ENCODE measurements at places on chromosomes 7 and 10. TPM values are rescaled to one million over a fixed set of nuclear protein-coding genes. Genes with fewer than 3 reads are reported as not detected.

FERD3L gene
- not detected for total RNA-seq

GRID2IP gene
- total RNA-seq: 0.07 TPM

PCGF5 gene
- total RNA-seq: 28.2 TPM

SLC18A2 gene
- total RNA-seq: not detected

TFR2 gene
- 0.50 TPM for total RNA-seq

DNAJC12 gene
- total RNA-seq: 2.1 TPM

ANXA8 gene
- total RNA-seq: 0.55 TPM

CLDN4 gene
- 13.7 TPM for total RNA-seq

WDFY4 gene
- 0.25 TPM for total RNA-seq

PTPRE gene
- total RNA-seq: 15.8 TPM

TRIM73 gene
- total RNA-seq: 6.1 TPM

TDRD1 gene
- not detected for total RNA-seq

SSMEM1 gene
- not detected for total RNA-seq

FRMD4A gene
- total RNA-seq: 59.0 TPM

DNA sequence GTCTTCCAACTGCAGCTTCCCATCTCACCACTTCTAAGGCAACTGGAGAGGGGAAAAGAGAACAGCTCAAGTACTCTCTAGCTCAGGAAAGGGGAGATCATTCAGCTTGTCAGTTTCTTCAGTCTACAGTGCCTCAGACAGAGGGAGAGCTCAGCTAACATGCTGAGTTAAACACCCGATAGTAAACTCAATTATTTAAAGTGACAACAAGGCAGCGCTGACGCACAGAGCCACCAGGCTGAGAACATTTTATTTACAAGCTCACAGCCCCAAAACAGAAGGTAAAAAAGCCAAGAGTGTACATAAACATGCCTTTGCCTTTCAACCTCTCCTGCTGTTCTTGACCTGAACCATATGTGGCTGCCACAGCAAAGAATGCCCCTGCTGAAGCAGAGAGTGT lies 10.1 kb upstream of the CUZD1 start:
- H3K27me3 ChIP-seq: no peaks in the 10 kb centered on the region
- no peak overlapping the region for H3K4me3 ChIP-seq
- H3K27ac ChIP-seq: no peak overlapping the region
- no peak for DNase-seq
- H3K36me3 ChIP-seq: no peaks in the 10 kb centered on the region

DNA sequence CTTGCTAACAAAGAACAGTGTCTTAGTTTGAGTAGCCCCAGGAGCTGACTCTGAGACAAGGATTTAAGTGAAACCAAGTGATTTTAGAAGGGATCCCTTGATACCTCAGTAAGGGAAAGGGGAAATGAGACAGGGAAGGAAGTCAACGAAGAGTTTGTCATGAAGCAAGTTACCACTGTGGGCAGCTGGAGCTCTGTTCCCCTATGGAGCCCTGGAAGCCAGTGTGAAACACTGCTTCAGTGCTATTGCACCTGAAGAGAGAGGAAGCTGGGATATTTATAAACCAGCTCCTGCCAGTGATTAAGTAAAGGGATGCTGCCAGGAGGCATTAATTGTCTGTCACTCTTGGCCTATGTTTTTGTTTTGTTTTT lies 58.9 kb upstream of the WAPL start:
- H3K36me3 ChIP-seq: no peaks in the 10 kb centered on the region
- DNase-seq: no peak
- peaks cover 3% of the 10 kb centered on the region for H3K4me1 ChIP-seq
- no peak overlapping the region for H3K4me3 ChIP-seq

- no peaks in the 10 kb centered on the region for H3K36me3 ChIP-seq
- no peak overlapping the region for H3K27ac ChIP-seq
- peaks cover 15% of the 10 kb centered on the region for H3K27me3 ChIP-seq
- no peak for DNase-seq
Observed at GRCh38 chr7:29479301-29480200, 84.1 kb upstream of the PRR15 start.

DNA sequence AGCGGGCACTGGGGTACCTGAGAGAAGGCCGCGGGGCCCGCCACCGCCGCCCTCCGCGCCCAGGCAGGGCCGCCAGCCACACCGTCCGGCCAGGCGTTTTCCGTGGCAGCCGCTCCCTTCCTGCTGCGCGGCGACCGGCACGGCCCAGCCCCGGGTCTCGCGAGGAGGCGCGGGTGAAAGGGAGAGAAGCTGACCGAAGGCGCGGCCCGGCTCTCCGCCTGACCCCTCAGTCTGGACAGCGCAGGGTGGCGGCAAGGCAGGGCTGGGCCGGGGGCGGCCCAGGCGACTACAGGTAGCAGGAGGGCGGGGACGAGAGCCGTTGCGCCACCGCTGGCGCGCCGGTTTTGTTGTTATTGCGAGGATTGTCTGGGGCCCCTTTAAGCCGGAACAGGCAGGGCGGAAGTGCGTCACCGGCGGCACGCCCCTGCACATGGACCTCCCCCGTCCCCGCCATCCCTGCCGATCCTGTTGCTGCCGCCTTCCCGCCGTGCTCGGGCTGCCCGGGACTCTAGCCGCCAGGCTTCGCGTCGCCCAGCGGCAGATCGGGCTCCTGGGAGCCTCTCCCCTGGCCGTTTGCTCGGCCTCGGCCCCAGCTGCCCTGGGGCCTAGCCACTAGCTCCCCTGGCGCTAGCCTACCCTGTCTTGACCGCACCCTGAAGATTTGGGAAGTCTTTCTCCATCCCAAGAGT lies at the start of gene HERPUD2:
Gene HERPUD2, minus strand, starts transcription at position 352 of the 689 bp plus-strand sequence. CDS start 805 bp downstream, outside the sequence.
- peaks cover 30% of the 10 kb centered on the region for H3K4me1 ChIP-seq
- no peaks in the 10 kb centered on the region for H3K27me3 ChIP-seq
- peak within 1 kb of the TSS; percentile 95 for H3K4me3 ChIP-seq
- peak within 1 kb of the TSS; percentile 92 for H3K27ac ChIP-seq
- DNase-seq: peak; percentile 83

DNA sequence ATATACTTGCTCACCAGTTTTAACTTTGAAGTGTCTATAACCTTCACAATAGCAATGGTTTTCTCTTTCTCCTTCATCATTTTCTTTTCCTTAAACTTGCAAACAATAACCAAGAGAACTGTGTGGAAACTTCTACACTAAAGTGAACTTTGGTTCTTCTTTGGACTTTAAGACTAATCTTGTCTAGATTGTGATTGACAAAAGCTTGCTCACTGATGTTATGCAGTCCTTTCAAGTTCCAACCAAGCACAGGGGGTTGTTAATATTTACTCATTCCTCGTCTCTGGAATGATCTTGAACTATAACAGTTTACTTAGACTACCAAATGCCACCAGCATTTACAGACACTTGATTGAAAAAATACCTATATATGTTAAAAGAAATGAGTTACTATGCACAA lies 62.4 kb downstream of the TFEC start:
- no peak overlapping the region for H3K4me3 ChIP-seq
- no peak for DNase-seq
- no peaks in the 10 kb centered on the region for H3K36me3 ChIP-seq
- H3K27me3 ChIP-seq: no peaks in the 10 kb centered on the region
- H3K4me1 ChIP-seq: no peaks in the 10 kb centered on the region

GRCh38 chr10:30980951-30981616 lies 50.6 kb downstream of the ZNF438 start:
- no peak overlapping the region for H3K27ac ChIP-seq

DNA sequence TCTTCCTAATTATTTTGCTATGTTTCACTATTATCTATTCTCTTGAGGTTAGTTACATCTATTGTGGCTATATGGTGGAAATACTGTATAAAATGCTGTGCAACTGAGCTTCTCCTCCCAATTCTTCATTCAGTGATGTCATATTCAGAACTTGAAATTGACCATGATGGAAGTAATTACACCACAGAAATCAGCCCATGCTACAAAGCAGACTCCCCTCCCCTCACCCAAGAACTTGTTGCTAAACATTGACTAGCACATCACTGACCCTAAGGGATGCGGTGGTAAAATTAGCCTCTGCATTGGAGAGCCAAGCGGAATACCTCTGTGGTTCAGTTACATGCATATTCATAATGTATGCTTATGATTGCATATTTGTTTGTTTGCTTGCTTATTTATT lies 8.8 kb downstream of the CALD1 start:
- peaks cover 48% of the 10 kb centered on the region for H3K36me3 ChIP-seq
- H3K4me1 ChIP-seq: peaks cover 72% of the 10 kb centered on the region
- H3K27ac ChIP-seq: no peak overlapping the region
- no peak for DNase-seq
- no peak overlapping the region for H3K4me3 ChIP-seq
- no peaks in the 10 kb centered on the region for H3K27me3 ChIP-seq

DNA sequence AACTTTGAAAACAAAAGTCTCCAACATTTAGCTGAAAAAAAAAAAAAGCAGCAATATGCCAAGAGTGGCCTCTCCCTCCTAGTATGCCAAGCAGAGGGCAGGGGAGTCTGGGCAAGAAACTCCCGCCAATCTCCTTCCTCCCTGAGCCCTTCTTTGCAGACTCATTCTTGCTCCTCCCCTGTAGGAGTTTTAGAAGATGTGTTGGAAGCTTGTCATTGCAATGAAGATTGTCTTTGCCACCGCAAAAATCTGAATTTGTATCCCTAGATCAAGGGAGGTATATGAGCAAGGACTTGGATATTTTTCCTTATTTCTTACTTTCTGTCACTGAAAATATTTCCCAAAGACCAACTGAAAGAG lies 2.6 kb upstream of the TNS3 start:
- DNase-seq: no peak
- H3K36me3 ChIP-seq: no peaks in the 10 kb centered on the region
- H3K4me3 ChIP-seq: no peak overlapping the region
- H3K4me1 ChIP-seq: peaks cover 5% of the 10 kb centered on the region

DNA sequence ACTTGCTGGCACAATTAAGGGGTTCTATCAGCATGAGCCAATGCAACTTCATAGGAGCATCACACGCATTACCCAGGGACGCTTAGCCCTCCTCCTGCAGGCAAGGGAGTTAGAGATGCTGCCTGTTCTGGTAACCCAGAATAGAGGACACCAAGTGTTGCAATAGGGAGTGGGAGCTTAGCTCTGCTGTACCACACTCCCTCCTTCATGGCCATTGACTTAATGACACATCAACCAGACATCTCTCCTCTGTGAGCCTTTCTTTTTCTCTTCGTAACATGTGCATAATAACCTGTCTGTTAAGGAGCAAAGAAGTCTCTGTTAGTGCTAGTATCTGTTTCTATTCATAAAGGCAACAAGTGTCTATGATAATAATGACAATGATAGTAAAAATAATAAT lies 282.4 kb downstream of the SORCS3 start:
- H3K4me3 ChIP-seq: no peak overlapping the region
- H3K4me1 ChIP-seq: peaks cover under 1% of the 10 kb centered on the region
- DNase-seq: no peak
- no peaks in the 10 kb centered on the region for H3K36me3 ChIP-seq
- no peak overlapping the region for H3K27ac ChIP-seq

DNA sequence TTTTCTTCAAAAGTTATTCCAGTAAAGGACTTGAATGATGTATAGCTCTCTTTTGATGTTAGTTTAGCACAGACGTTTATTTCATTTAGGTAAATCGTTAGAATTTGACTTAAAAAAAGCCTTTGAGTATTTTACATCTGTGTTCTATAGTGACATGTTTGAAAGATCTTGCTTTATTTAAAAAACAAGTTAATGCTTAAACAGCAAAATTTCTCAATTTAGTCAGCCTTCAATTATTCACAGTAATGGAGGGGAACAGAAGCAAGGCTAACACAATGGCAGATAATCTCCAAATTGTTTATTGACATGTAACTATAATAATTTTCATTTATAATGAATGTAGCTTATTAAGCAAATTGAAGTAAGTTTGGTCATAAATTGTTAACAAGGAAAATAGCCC lies 63.5 kb downstream of the MKLN1 start:
- no peaks in the 10 kb centered on the region for H3K27me3 ChIP-seq
- H3K36me3 ChIP-seq: no peaks in the 10 kb centered on the region
- H3K4me1 ChIP-seq: no peaks in the 10 kb centered on the region
- DNase-seq: no peak
- no peak overlapping the region for H3K27ac ChIP-seq

- H3K4me1 ChIP-seq: no peaks in the 10 kb centered on the region
- DNase-seq: no peak
- H3K27me3 ChIP-seq: no peaks in the 10 kb centered on the region
Observed at GRCh38 chr7:14850039-14850438, 52.5 kb downstream of the DGKB start.

DNA sequence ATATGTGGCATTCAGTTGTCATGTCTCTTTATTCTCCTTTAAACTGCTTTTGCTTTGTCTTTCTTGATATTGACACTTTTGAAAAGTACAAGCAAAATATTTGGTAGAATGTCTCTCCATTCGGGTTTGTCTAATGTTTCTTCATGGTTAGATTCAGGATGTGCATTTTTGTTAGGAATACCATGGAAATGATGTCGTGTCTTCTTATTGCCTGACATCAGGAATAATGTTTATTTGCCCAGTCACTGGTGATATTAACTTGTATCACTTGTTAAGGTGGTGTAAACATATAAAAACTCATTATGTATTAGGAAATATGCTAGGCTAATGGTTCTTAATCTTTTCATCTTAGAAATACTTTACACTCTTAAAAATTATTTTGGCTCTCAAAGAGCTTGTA lies 43.4 kb downstream of the CDK1 start:
- no peak overlapping the region for H3K4me3 ChIP-seq
- peaks cover 30% of the 10 kb centered on the region for H3K4me1 ChIP-seq
- no peaks in the 10 kb centered on the region for H3K36me3 ChIP-seq
- no peak overlapping the region for H3K27ac ChIP-seq
- H3K27me3 ChIP-seq: no peaks in the 10 kb centered on the region

DNA sequence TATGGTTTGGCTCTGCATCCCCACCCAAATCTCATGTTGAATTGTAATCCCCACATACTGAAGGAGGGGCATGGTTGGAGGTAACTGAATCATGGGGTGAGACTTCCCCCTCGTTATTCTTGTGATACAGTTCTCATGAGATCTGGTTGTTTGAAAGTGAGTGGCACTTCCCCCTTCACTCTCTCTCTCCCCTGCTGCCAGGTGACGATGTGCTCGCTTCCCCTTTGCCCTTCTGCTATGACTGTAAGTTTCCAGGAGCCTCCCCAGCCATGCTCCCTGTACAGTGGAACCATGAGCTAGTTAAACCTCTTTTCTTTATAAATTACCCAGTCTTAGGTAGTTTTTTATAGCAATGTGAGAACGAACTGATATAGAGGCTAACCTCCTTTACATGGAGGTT lies 16.6 kb downstream of the PLPP4 start:
- DNase-seq: no peak
- no peaks in the 10 kb centered on the region for H3K36me3 ChIP-seq
- H3K27ac ChIP-seq: no peak overlapping the region

GRCh38 chr10:7184660-7185366 lies 226.0 kb downstream of the SFMBT2 start:
- no peak overlapping the region for H3K27ac ChIP-seq
- H3K4me1 ChIP-seq: no peaks in the 10 kb centered on the region
- no peaks in the 10 kb centered on the region for H3K27me3 ChIP-seq
- DNase-seq: no peak
- no peak overlapping the region for H3K4me3 ChIP-seq

DNA sequence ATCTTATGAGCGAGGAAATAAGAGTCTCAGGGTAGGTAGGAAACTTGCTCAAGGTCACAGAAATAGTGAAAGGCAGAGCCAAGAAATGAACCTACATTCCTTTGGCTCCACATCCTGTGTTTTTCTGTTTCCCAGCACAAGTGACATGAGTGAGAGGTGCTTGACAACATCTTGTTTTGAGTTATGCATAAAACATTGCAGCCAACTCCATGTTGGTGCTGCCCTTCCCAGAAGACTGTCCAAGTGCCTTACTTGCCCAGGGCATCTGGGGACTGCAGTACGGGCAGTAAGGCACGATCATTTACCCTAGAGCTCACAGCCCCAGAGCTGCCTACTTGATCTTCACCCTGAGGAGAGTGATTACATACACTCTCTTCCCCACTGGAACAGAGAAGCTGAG lies 148.8 kb downstream of the NOC3L start:
- H3K27me3 ChIP-seq: no peaks in the 10 kb centered on the region
- no peak for DNase-seq
- no peak overlapping the region for H3K4me3 ChIP-seq
- no peaks in the 10 kb centered on the region for H3K4me1 ChIP-seq
